ENCODE measurements at places on chromosomes 5 and 9.

DNA sequence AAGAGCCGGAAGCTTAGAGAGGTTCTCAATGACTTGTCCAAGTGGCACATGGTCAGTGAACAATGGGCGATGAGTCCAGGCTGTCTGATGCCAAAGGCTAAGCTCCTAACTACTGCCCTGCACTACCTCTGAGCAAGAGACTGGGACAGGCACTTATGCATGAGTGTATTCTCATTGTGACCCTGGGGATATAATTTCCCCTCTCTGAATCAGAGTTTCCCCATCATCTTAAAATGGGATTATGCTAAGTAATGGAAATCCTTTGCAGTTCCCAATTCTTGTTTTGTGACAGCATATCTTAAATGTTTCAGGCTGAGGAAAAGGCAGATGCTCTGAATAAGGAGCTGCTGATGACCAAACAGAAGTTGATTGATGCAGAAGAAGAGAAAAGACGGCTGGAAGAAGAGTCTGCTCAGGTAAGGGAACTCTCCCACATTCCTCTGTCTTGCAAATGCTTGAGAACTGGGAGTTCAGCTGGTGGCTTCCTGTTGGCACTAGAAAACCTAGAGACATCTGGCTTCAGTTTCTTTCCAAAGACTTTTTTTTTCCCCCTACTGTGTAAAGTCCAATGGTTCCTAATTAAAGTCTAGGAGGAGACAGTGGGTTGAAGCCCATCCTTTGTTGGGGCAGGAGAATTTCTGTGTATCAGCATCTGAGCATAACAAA lies 64.1 kb downstream of the GPR21 start:
- DNase-seq = no peak

DNA sequence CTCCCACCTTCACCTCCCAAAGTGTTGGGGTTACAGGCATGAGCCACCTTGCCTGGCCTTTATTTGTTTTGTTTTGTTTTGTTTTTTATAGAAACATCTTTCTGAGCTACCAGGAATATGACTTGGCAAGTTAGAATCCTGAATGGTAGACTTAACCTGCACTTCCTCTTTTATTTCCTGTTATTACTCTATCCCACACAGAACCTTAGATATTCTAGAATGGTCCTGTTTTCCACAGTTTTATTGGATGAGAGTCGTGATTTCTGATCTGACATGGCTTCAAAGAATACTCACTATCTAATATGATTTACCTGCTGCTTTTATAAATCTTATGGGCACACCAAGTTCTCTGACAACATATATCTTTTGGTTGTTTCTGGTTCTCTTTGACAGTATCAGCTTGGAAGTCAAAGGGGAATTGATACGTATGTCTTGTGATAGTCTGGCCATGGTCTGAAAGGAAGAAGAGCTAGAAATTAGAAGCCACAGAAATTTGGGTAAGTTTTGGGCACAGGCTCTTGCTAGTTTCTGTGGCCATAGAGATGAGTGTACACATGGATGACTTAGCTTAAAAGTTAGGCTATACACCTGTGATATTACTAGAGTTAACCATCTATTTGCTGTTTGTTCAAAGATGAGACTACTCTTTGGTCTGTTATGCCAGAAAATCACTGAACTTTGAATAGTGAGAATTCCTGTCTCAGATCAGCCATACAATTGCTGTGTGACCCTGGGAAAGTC lies 4.7 kb upstream of the PANK3 start:
- DNase-seq = no peak

DNA sequence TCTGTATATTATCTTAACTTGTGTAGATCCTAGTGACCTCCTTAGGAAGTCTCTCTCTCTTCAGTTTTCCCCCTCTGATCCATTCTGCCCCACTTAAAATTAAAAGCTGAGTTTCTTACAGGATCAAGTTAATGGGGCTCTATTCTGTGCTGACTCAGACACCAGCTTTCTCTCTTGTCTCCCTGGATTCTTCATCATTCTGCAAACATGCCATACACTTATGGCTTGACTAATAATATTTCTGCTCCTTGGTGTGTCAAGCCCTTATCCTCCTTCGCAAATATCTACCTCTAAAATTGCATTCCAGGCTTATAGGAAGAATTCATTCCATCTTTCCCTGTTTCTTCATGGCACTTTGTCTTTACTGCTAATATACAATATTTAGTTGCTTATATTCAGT lies 18.1 kb downstream of the LRRC70 start:
- DNase-seq = no peak

- no peak for DNase-seq
Measured at GRCh38 chr9:115275753-115276152, 157.8 kb upstream of the TNC start.

GRCh38 chr9:136840877-136841645 lies 1.2 kb upstream of the AJM1 start:
- peak; percentile 53 for DNase-seq

DNA sequence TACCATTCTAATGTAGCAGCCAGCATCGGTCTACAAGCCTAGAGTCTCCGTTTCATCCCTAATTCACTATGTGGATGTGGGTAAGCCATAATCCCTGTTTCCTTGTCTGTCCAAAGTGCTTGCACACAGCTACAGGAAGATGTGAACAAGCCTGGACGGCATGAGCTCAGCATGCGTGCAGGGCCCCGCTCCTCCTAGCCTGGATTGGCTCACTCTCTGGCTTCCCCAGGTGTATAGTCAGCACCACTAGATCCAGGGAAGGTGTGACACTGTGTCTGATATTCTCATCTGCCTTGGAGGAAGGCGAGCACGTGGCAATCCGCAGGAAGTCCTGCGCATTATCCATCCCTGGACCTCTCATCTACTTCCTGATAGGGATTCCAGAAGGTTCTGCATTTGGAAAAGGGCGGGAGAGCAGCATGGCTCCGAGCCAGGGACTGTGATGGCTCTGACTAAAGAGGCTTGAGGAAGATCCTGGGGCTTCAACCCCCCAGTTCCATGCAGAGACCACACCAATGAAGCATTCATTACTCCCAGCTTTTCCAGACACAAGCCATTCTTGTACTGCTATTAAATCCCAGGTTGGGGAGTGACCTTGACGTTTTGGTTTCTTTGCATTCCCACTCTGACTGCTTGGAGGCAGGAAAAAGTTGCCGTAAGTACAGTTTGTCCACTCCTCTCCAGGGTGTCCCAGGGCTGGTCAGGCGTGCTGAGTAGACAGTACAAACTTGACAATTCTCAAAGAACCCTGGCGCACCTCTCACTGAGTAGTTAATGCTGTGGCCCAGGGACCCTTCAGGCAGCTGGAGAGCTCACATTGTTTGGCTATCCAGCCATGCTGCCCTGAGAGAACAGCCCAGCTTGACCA lies 65.6 kb downstream of the PSD2 start:
- DNase-seq = no peak

DNA sequence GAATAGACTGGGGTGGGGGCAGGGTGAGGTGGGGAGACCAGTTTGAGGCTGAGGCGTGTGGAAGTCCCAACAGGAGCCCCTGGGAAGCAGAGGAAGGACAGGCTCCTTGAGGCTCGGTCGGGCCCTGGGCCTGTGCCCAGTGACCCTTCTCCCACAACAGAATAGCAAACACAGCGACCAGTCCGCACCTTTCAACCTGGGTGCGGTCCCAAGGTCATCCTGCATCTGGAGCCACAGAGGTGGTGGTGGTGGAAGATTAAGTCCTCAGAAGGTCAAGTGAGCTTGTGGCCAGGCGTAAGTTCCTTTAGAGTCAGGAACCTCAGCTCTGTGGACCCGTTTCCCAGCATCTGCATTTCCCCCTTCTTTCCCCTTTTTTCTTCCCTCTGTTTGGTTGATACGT lies 26.0 kb upstream of the ARAP3 start:
- no peak for DNase-seq
